ENCODE measurements at places on chromosomes 3 and 15.

DNA sequence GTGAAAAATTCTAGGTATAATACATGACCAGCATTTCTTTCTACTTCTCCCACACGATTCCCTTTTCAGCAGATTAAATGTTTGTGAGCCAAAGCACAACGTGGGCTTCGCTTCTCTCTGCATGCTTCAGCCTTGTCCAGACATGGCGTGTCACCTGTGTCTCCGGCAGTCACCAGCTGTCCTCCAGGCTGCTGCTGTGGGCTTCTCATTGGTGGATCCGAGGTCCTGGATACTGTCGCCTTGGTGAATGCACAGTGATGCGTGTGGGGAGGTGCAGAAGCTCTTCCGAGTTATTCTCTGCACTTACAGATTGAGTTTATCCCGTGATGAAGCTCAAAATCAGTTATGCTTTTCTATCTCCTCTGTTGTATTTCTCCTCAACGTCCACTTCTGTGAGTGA lies 23.0 kb upstream of the GOLGA8J start:
- DNase-seq, result no peak

DNA sequence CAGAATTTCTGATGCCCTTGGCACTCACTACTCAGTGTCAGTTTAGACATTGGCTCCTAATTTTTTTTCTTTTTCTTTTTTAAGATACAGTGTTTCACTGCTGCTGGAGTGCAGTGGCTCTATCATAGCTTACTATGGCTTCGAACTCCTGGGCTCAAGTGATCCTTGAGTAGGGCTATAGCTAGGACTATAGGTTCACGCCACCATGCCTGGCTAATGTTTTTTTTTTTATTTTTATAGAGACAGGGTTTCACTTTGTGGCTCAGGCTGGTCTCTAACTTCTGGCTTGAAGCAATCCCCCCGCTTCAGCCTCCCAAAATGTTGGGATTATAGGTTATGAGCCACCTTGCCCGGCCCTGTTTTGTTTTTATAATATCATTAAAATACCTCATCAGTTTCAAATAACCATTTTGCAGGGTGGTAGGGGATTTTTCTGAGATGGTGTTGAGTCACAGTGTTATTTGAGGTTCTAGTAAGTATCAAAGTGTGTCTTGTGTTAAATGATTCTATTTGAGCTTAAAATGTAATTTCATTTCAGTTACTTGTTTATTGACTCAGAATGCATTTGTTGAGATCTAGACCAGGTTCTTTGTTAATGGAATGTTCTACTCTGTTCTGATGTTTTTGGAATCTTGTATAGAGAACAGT lies 7.0 kb downstream of the FNDC3B start:
- no peak for DNase-seq

DNA sequence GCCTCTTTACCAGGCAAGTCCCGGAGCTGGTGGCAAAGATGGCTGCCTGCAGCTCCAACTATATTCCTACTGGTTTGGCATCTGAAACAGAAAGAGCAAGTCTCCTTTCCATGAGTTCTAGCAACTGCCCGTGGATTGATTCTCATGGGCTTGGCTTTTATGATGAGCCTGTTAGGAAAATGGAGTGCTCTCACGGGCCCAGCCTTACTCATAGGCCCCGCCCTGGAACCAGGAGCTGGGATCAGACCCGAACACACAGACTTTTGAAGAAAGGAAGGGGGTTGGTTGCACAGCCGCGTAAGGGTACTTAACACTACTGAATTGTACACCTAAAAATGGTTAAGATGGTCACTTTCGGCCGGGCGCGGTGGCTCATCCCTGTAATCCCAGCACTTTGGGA lies 2.9 kb downstream of the NRROS start:
- DNase-seq, result no peak

DNA sequence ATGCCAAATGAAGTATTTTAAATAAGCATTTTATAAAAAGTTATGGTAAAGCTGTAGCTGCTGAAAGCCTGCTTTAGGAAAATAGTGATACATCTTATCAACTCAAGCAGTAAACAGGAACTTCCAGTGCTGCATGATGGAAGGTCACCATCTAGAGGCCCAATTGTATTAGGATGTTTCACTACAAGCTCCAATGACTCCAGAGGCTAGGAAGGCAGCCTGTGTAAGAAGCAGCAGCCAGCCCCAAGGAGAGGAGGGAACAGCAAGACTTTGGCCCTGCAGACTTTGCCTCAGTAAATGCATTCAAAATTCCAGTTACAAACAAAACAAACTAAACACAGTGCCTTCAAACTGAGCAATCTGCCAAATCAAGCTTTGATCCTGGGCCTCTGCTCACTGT lies 32.1 kb downstream of the ILDR1 start:
- DNase-seq, result no peak

GRCh38 chr15:62748196-62748595 lies 294.4 kb upstream of the TPM1 start:
- DNase-seq, result no peak

DNA sequence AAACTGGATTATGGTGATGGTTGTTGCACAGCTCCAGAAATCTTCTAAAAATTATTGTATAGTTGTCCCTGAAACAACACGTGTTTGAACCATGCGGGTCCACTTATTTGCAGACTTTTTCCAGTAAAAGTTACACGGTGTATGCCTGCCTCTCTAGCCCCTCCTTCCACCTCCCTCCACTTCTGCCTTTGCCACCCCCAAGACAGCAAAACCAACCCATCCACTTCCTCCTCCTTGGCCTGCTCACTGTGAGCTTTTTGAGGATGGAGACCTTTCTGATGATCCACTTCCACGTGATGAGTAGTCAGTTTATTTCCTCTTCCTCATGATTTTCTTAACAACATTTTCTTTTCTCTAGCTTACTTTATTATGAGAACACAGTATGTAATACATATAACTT lies 5.4 kb downstream of the CYFIP1 start:
- DNase-seq, result no peak

DNA sequence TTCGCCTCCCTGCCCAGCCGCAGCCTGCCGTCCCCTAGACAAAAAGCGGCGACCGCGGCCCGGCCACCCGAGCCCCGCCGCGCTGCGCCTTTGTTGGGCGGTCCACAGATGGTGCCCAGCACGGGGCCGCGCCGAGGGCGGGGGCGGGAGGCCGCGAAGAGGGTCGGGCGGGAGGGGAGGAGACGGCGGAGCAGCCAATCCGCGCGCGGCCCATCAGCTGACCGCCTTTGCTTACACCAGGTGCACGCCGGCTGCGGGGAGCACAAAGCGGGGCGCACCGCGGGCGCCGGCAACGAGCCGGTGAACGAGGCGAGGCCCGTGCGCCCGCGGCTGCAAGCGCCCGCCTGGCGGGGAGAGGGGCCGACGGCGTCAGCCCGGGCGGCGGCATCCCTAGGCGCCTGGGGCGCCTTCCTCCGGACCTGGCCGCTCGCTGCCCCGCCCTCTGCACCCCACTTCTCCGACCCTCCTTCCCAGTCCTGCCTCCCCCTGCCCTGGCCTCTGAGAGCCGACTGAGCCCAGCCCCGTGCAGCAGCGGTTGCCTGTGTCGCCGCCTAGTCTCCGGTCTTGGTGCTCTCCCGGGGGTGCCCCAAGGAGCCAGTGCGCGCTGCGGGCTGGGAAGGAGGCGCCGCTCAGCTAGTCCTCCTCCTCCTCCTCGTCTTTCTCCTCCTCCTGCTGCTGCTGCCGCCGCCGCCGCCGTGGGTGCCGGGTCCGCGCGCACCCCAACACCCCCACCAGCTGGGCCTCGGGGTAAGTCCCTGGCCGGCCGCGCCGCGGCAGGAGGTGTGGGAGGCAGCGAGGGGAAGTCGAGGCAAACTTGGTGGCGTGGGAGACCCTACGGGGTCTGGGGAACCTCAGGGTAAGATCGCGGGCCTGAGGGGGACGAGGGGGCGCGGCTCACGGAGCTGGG lies at the start of gene LRRN1:
LRRN1 (plus strand) TSS at position 259 of the 907 bp plus-strand sequence. CDS start 45,211 bp downstream, outside the sequence.
- no peak for DNase-seq
